ENCODE measurements at places on chromosomes 3 and 15.
A peak's percentile ranks its signal among the peaks of the same experiment; 100 is the strongest.

DNA sequence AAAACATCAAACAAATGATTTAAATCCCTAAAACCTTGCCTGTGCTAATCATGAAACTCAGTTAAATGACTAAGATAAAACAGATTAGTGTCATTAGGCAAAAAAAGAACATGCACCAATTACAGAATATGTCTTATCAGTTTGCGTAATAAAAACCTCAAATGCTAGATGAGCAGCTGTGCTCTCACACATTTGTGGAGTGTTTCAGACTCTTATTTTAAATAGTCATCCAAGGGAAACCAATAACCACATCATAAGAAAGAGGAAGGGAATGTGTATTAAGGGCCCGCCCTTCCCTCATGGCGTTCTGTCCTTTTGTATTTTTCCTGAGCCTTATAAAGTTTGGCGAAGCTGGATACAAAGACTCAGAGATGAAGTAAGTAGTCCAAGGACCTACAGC lies 6.6 kb downstream of the SAMMSON start:
- DNase-seq, result no peak

DNA sequence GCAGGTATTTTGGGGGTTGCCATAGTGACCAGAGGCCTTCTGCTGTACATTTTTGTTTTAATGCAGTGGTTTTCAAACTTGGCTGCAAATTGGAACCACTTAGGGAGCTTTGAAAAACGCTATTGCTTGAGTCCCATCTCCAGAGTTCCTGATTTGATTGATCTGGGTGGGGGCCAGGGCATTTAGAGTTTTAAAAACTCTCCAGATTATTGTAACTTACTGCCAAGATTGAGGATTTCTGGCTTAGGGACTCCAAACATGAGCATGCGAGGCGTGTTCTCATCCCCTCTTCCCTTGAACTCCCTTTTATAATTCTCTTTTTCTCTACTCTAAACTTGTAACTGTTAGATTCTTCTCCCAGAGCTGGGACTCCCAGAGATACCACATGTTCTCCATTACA lies 340.8 kb upstream of the SUCLG2 start:
- peak; percentile 19 for DNase-seq

DNA sequence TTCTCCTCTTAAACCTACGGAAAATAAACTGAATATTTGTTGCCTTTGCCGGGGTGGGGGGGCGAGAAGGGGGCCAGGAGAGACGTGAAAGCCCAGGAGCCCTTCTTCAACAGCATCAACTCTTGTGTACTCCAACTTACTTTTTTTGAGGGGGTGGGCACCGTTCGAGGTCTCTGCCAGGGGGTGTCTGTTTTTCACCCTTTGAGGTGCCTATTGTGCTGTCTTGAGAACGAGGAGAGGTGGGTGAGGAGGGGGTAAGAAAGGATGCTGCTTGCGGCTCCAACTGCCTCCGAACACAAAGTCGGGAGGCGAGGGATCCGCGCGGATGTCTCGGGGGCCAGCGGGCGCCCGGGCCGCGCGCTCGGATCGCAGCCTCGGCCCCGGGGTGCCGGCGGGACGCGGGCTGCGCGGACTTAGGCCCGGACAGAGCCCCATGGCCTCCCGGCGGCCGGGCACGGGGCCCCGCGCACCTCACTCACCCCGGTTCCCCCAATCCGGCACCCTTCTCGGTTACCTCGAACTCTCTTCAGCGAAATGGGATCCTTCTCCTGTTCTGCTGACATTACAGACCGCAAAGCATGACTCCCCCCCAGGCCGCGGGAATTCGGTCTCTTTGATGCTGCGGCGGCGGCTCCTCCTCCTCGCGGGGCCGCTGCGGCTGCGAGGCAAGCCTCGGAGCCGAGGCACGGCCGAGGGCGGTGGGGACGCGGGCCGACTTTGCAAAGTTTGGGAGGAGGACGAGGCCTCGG lies 650 bp downstream of the PYGO1 start:
- peak; percentile 59 for DNase-seq

- no peak for DNase-seq
These were observed 437.2 kb downstream of the MFSD1 start for GRCh38 chr3:159239059-159239458.

- no peak for DNase-seq
These were observed 100.9 kb downstream of the PLCL2 start for GRCh38 chr3:16985608-16986007.

DNA sequence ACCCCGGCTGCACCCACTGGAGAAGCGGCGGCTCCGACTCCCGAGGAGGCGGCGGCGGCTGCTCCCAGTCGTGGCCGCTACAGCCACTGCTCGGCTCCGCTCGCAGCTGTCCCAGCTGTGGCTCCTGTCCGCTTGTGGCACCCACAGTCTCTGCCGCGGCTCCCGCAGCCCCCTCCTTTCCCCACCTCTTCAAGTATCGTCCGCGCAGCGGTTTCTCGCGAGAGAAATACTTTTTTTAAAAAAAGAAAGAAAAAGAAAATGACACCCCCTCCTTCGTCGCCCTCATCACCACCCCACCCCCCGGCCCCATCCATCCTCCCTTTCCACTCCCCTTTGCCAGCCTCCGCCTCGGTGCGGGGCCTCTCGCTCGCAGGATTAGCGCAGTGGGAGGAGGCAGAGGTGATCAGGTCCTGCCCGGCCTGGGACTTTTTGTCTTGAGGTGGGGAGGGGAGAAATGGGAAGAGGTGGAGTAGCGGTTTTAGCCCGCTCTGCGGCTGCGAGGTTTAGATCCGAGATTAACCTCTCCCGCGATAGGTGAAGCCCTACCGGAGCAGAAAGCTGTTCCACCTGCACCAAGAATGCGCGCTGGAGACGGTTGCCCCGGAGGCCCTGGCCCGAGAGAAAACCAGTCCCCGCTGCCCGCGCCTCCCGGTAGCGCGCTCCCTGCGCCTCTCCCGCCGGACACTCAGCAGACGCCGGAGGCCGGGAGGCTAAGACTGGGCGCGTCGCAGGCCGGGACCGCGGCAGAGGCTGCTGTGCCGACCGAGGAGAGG lies at the start of gene FBN1:
Gene FBN1, minus strand, starts transcription at position 152 of the 773 bp plus-strand sequence. CDS start 940 bp downstream, outside the sequence.
- peak; percentile 90 for DNase-seq

DNA sequence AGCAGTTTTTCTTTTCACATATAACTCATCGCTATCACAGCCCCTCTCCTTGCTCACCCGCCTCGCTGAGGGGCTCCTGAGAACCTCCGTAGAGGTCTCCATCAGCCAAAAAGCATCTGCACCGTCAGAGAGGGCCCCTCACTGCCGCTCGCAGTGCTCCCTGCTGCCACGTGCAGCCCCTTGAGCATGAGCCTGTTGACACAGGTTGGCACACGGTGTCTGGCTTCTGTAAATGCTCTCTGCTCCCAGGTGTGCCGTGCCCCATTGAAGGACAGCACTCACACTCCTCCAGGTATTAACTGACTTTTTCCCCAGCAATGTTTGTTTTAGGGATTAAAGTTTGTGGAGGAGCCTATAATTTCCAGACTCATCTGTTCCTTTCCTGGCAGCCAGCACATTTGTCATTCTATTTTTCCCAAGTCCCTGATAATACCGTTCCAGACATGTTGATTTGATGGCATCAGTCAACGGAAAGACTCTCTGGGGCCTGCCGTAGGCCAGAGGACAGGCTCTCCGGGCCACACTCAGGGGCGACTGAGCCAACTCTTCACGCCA lies 2.1 kb upstream of the FURIN start:
- no peak for DNase-seq

GRCh38 chr3:5057272-5057671 lies 64.8 kb upstream of the ARL8B start:
- no peak for DNase-seq

- peak; percentile 38 for DNase-seq
These were observed 181.2 kb downstream of the WNT5A start for GRCh38 chr3:55305696-55306485.

GRCh38 chr3:139357899-139358298 lies 14.1 kb downstream of the MRPS22 start:
- DNase-seq, result no peak

GRCh38 chr3:7275396-7275795 lies 414.5 kb downstream of the GRM7 start:
- DNase-seq, result no peak

GRCh38 chr3:125325746-125326145 lies 49.4 kb downstream of the ZNF148 start:
- DNase-seq, result no peak

GRCh38 chr15:77384589-77385359 lies 35.1 kb downstream of the PEAK1 start:
- no peak for DNase-seq

GRCh38 chr3:69088063-69088462 lies 3.3 kb downstream of the ARL6IP5 start:
- DNase-seq, result no peak

GRCh38 chr15:66657185-66658020 lies 44.6 kb upstream of the SMAD6 start:
- DNase-seq, result no peak

All from hindlimb muscle (tissue), 1 donor.